ENCODE measurements at places on chromosomes 7 and 10.
A peak's percentile ranks its signal among the peaks of the same experiment; 100 is the strongest.

DNA sequence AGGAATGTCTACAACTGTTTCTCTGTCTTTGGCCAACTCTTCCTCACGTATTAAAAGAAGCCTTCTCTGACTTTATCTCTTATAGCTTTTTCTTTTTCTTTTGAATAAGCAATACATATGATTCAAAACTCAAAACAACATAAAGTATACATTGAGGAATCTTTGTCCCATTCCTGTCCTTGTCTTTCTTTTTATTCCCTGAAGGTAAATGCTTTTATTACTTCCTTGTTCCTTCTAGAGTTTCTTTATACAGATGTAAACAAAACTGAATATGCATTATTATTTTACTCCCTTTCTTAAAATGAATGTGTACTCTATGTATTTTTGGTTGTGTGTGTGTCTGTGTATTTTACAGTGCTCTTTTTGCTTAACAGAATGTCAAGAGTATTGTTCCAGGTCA lies 170.1 kb downstream of the CHN2 start:
- no peak for DNase-seq

- no peak for DNase-seq
Measured at GRCh38 chr10:5776881-5777197, 36.4 kb downstream of the GDI2 start.

DNA sequence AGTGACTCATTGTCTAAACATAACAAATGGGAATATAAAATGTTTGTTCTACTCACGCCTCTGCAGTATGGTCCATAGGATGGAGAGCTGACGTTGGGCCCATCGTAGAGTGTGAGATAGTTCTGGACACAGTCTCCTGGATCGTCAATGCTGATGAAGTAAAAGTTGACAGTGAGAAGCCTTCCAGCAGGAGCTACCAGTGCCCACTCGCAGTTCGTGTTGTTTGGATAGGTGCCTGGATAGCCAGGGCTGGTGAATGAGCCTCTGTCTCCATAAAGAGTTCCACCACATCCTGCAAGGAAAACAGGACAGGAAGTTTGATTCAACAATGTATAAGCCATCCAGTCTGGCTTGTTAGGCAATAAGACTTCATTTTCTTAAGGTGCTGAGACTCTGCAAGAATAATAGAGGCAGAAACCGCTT lies 79.6 kb downstream of the OR13A1 start:
- no peak for DNase-seq

DNA sequence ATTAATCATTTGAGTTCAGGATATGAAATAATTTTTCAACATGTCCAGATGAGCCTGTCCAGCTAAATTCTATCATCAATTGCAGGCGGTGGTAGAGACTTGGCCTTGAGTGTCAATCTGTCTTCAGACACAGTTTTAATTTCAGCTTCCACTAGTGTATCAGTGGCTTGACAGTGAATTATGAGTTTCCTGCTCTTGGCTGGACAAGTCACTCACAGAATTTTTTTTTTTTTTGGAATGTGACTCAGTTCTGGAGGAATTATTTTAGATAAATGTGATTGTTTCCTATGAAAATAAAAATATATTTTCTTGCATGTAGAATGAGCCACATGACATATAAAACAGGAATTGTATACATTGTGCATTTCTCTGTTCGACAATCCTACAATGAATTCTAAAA lies 319.9 kb upstream of the AKR1E2 start:
- no peak for DNase-seq

DNA sequence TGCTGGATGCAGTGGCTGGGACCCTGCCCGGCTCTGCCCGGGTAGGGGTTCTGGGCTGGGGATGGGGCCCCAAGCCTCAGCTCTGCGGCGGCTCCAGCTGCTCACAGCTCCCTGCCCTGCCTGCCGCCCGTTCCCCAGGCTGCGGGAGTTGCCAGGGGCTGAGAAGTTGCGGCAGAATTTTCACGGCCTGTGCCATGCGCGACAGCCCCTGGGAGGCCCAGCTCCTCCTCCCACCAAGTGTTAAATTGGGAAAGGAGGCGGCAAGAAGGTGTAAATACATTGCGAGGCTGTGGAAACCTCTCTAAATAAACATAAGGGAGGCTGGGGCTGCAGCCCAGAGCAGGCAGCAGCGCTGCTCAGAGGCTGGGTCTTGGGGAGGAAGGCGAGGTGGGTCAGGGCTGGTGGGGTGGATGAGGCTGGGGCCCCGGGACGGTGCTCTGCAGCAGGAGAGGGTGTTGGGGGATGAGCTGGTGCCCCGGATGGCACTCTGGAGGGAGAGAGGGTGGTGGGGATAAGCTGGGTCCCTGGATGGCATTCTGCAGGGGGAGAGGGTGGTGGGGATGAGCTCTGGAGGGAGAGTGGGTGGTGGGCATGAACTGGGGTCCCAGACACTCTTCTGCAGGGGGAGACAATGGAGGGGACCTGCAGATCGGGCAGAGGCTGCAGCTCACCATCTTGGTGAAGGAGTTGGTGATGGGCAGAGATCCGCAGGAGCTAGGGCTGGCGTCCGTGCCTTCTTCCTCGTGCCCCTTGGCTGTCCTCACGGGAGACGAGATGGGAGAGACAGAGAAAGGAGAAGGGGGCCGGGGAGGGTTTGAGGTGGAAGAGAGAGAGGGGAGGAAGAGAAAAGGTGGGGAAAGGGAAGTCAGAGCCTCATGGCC lies 85.5 kb upstream of the GNA12 start:
- DNase-seq: no peak

GRCh38 chr7:159034988-159035387 lies 109.7 kb downstream of the VIPR2 start:
- DNase-seq: peak; percentile 19

GRCh38 chr7:5406957-5407945 lies 16.4 kb downstream of the TNRC18 start:
- DNase-seq: no peak

GRCh38 chr10:110495731-110496552 lies 1.8 kb upstream of the DUSP5 start:
- no peak for DNase-seq

DNA sequence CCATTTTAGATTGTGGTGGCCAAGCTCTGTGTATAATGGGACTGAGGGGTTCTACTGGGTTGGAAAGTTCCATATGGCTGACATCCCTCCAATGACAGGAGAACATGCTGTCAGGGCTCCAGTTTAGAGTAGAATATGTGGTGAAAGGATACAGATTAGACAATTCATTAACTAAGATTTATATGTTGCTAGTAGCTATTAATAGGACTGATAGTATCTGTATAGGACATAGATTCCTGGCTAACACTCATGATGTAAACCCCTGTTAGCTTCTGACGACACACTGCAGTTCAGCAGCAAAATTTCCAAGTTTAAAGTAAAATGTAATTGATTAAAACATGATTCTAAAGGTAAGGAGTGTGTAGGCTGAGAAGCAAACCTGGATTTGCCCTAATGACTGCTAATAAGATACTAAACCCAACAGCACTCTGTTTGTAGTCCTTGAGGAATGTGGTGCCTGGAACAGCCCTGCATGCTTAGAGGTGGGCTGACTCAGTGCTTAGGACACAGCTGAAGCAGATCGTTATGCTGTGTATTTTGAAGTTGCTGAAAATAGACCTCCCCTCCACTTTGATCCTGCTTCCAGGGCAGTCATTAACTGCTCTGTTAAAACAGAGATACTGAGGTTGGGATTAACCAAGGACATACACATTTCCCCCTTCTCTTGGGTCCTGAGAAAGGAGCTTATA lies 1129.6 kb downstream of the SORCS3 start:
- no peak for DNase-seq

DNA sequence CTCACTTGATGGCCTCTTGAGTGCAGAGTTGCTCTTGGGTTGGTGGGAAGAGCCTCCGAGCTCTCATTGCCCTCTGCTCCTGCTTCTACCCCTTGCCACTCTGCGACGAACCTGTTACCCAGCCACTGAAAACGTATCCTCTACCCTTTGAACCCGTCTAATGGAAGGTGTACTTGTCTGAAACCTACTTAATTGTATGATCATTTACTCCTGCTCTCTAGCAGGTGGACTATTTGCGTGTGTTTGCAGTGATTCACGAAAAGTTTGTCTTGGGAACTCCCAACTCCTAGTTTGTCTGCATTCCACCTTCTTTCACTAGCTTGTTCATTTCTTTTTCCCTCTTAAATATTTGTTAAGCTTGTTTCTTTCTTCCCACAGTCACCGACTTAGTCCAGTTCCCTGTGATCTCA lies 503 bp downstream of the CROT start:
- no peak for DNase-seq

DNA sequence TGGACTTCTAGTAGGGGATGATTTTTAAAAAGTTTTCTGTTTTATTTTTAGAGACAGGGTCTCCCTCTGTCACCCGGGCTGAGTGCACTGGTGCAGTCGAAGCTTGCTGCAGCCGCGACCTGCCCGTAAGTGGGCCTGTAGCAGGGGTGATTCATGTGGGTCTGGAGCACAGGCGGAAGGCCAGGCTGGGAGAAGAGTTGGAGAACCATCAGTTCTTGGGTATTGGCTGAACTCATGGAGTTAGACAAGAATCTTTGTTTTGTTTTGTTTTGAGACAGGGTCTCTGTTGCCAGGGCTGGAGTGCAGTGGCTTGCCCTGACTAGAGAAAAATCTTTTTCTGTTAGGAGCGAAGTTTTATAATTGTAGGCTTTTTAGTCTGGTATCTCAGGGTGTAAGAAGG lies 5.7 kb downstream of the SRRT start:
- peak; percentile 32 for DNase-seq

GRCh38 chr10:128220021-128220420 lies 93.8 kb upstream of the MKI67 start:
- DNase-seq: no peak

- DNase-seq: no peak
Measured at GRCh38 chr10:44951576-44952226, 7.9 kb upstream of the RASSF4 start.

DNA sequence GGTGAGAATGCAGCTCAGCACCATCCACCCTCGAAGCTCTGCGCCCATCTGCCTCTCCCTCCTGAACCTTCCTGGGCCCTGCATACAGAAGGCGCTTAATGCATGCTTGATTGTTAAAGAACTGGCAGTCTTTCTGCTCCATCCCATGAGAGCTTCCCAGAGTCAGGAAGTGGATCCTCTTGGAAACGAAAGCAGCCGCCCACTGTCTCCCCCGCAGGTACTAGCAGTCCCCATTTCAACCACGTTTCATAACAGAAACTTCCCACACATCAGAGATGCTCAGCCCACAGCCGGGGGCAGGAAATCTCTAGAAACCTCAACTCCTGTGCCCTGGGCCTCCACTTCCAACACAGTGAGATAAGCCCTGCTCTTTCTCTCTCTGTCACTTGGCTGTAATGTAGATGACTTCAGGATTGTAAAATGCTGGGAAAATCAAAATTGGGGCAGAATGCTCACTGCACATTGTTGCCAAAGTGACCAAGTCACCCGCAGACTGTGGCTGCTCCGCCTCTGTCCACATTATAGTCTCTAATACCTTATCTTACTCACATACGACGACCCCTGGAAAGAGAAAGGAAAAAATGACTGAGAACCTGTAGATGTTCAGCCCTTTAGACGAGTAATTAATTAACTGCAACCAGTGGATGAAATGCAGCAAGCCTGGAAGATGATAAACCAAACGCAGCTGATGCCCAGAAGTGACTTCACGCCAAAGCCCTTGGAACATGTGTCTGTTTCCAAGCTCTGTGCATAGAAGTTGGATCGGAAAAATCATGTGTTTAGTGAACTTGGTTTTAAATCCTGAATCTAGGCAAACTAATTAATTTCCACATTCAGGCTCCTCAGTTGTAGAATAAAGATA lies 28.5 kb downstream of the GSDME start:
- DNase-seq: peak; percentile 28

GRCh38 chr7:135684136-135684535 lies 21.8 kb downstream of the STMP1 start:
- DNase-seq: no peak

DNA sequence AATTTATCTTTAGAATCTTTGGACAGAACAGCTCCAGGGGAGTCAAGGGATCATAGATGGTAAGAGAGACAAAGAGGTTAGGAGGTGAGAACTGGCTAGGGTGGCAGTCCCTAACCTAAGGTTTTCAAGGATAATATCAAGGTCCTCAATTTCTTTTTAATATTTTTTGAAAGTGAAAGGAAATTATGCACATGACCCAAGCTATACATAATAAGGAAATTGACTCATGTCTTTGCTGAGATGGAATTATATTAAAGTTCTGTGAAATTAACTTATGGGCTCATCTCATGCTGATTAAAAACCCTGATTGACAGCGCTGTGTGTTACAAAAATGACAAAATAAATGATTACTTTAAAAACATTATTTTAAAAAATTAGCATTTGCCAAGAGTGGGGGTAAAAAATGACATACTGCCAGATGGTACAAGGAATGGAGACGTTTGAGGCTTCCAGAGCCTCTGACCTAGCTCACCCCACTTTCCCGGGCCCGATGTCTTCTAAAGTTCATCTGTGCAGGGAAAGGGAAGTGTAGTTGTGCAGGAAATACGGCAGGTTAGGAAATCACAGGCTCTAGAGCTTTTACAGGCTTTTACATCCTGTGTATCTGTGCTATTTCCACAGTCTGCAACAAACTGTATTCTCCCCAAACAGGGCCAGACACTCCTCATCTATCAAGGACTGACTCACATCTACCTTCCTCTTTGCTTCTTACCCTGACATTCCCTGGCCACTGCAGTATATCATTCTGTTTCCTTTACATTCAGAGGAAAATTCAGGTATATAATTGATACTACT lies 185.6 kb upstream of the PRSS58 start:
- no peak for DNase-seq

DNA sequence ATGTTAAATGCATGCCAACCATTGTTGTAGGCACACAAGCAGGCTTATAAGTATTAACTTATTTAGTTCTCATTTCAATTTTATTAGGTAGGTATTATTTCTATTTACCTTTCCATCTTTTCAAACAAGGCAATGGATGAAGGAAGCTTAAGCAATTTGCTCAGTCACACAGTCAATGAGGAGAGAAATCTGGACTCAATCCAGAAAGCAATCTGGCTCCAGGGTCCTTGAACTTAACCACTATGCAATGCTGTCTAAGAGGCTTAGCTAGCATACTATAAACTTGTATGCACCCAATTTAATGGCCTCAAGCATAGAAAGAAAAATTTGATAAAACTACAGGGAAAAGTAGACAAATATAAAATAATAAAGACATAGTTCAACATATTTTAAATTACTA lies 88.6 kb downstream of the VWDE start:
- DNase-seq: no peak

DNA sequence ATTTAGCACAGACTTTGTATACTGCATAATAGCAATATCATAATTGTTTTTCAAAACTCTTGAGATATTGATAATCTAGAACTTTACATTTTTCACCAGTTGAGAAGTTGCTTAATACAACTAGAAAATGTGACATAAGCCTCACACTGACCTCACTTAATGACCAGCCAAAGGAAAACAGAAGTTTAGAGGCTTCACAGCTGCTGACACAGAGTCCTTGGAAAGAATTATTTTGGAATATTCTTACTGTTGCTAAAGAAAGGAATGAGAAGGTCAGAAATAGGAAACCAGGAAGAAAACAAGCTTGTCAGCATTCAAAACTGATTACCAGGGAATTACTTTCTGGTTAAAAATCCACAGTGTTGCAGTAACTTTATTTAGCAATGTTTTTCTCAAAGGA lies 35.5 kb upstream of the WASL start:
- no peak for DNase-seq

DNA sequence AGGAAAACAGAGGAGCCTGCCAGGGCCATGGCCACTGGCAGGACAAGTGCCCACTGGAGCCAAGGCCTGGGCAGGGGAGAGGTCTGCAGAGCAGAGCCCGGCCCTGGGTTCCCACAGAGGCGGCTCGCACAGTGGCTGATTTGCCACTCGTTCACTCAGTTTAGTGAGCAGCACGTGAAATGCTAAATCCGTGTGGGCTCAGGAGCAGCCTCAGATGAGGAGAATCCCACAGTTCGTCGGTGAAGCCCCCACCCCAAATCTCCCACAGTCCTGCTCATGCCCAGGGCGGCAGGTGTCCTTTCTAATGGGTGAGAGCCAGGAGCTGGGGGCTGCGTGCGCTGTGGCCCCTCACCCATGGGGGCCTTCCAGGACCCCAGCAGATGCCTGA lies 107.7 kb upstream of the FAM20C start:
- DNase-seq: no peak

All from ureter (tissue), 1 donor.